ENCODE measurements at places on chromosomes 4 and X. TPM values are rescaled to one million over a fixed set of nuclear protein-coding genes. Genes with fewer than 3 reads are reported as not detected.

The TCP11X2 gene
- total RNA-seq: not detected

The ZDHHC15 gene
- 0.44 TPM for total RNA-seq

The F9 gene
- total RNA-seq: not detected

The FAM47A gene
- total RNA-seq: not detected

The GUCY1B1 gene
- 1.9 TPM for total RNA-seq

The HS6ST2 gene
- total RNA-seq: 0.12 TPM

The RNF150 gene
- total RNA-seq: 0.10 TPM

The PAGE2B gene
- total RNA-seq: 1.1 TPM

GRCh38 chr4:36709991-36710390, 428.6 kb downstream of the DTHD1 start:
- H3K27ac ChIP-seq: no peak overlapping the region
- H3K4me3 ChIP-seq: no peak overlapping the region
- no peaks in the 10 kb centered on the region for H3K27me3 ChIP-seq
- no peaks in the 10 kb centered on the region for H3K36me3 ChIP-seq
- no peak for DNase-seq

DNA sequence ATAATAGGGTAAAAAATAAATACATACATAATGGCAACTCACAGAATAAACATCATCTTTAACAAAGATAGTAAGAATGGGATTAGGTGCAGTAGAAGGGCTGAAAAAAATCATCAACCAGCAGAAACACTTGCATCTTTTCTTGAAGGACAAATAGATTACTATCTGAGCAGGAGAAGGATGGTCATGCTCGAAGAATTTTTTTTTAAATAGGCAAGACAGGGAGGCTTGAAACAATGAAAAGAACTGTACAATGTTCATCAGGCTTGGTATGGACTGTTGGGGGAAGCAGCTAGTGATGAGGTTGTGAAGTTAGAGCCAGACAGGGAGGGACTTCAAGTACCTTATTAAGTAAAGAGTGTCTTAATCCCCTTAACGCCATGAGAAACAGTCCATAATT, 167.4 kb upstream of the LDB2 start:
- peaks cover 12% of the 10 kb centered on the region for H3K27me3 ChIP-seq
- no peaks in the 10 kb centered on the region for H3K4me1 ChIP-seq
- no peak for DNase-seq
- H3K27ac ChIP-seq: no peak overlapping the region
- no peaks in the 10 kb centered on the region for H3K36me3 ChIP-seq
- no peak overlapping the region for H3K4me3 ChIP-seq

GRCh38 chr4:33890841-33891240, 2353.5 kb downstream of the ARAP2 start:
- H3K4me3 ChIP-seq: no peak overlapping the region
- DNase-seq: no peak
- no peaks in the 10 kb centered on the region for H3K4me1 ChIP-seq
- H3K27ac ChIP-seq: no peak overlapping the region
- H3K36me3 ChIP-seq: no peaks in the 10 kb centered on the region
- no peaks in the 10 kb centered on the region for H3K27me3 ChIP-seq

DNA sequence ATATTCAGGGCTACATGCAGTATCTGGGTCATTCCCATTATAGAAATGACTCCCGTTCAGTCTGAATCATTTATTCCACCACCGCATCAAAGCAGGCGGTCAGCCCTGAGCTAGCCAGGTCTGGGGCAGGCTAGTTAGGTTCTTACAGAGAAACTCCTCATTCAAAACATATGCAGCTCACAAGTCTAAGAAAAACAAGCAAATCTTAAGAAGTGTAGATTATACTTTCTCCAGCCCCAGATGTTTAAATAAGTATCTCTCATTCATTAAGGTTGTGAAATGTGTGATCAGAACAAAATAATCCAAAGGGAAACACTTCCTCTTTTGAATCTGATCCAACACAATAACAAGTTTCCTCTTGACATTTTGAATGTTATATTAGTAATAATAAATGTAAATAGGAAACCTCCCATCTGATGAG, 441.9 kb downstream of the INPP4B start:
- peak; percentile 79 for DNase-seq
- peaks cover 68% of the 10 kb centered on the region for H3K4me1 ChIP-seq
- no peaks in the 10 kb centered on the region for H3K27me3 ChIP-seq
- H3K4me3 ChIP-seq: peak overlapping the region; percentile 99

- peaks cover 47% of the 10 kb centered on the region for H3K27me3 ChIP-seq
- H3K27ac ChIP-seq: no peak overlapping the region
- DNase-seq: no peak
These were observed 33.6 kb downstream of the CLCN4 start for GRCh38 chrX:10190367-10190766.

DNA sequence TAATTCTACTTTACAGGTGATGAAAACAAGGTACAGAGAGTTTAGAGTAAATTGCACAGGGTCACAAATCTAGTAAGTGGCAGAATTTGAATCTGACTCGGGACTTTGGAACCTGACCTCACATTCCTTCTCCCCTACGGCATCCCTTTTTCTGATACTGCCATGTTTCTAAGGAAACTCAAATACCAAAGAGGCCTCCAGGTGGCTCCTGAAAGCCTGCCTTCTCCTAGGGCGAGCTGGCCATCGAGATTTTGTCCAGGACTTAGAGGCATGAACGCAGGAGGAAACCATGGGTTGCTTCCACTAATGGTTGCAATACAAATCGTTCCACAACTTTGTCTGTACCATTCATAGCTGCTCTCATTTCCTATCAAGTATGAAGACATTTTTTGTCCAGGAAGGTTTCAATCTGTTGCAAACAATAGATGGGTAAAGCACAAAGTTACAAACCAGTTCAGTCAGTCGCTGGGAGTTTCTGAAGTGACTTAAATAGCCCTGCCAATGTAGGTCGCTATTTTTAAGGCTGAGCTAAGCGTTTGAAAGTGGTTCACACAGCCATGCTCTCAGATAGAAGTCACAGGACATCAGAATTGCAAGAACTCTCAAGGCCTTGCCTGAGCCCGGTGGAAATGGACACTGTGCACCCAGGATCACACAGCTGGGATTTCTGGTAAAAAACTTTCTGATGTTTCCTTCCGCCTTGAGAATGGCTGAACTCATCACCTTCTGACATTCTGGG, 296.6 kb upstream of the PRPS2 start:
- DNase-seq: no peak
- H3K27ac ChIP-seq: no peak overlapping the region
- H3K4me1 ChIP-seq: no peaks in the 10 kb centered on the region
- H3K4me3 ChIP-seq: no peak overlapping the region
- no peaks in the 10 kb centered on the region for H3K36me3 ChIP-seq

DNA sequence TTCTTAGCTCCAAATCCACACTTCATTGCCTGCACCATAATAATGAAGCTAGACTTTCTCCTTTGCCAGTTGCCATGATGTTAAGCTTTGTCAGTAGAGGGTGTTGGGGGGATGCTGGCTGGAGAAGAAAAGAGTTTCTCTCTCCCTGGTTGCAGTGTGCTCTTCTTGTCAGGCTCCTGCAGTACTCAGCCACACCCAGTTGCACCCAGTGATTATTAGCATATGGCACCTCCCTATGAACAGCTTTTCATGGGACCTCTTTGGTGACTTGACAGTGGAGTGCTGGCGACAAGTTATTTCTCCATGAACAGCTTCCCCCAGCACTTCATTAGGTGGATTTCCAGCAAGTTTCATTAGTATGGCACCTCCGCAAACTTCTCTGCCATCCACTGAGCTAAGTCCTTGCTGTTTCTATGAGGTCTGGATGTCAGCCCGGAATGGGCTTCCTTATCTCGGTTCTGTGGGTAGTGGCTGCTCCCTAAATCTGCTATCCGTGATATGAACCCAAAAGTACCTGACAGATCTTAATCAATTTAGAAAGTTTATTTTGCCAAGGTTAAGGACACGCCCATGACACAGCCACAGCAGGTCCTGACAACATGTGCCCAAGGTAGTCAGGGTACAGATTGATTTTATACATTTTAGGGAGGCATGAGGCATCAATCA, 18.8 kb upstream of the OTUD4 start:
- peaks cover 2% of the 10 kb centered on the region for H3K27me3 ChIP-seq
- no peaks in the 10 kb centered on the region for H3K36me3 ChIP-seq
- DNase-seq: no peak
- H3K27ac ChIP-seq: no peak overlapping the region
- no peak overlapping the region for H3K4me3 ChIP-seq
- no peaks in the 10 kb centered on the region for H3K4me1 ChIP-seq

DNA sequence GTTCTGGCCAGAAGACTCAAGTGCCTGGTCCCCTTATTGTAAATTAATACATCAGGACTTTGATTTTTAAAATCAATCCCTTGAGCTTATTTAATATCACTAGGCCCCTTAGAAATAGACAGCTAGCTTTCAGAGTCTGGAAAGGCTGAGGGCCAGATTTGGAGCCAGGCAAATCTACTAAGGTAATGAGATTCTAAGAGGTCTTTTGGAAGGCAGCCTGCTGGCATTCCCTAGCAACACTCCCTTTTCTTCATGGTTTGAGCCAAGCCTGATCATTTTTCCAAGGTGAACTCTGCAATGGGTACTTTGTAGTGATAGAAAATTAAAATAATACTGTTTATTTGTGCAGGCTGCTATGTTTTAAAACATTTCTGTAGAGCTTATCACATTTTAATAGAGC, 378.5 kb downstream of the FAT4 start:
- no peaks in the 10 kb centered on the region for H3K27me3 ChIP-seq
- H3K27ac ChIP-seq: no peak overlapping the region
- no peaks in the 10 kb centered on the region for H3K36me3 ChIP-seq
- H3K4me1 ChIP-seq: no peaks in the 10 kb centered on the region

GRCh38 chr4:78764498-78764961, 11.6 kb upstream of the BMP2K start:
- no peaks in the 10 kb centered on the region for H3K27me3 ChIP-seq
- H3K36me3 ChIP-seq: no peaks in the 10 kb centered on the region
- no peak overlapping the region for H3K27ac ChIP-seq
- no peak overlapping the region for H3K4me3 ChIP-seq

- no peak for DNase-seq
- no peaks in the 10 kb centered on the region for H3K36me3 ChIP-seq
- H3K27me3 ChIP-seq: peaks cover 36% of the 10 kb centered on the region
- H3K27ac ChIP-seq: no peak overlapping the region
These were observed 24.5 kb upstream of the TSR2 start for GRCh38 chrX:54415534-54416350.

- H3K4me1 ChIP-seq: no peaks in the 10 kb centered on the region
- H3K4me3 ChIP-seq: no peak overlapping the region
- H3K36me3 ChIP-seq: no peaks in the 10 kb centered on the region
- DNase-seq: no peak
These were observed 525.0 kb upstream of the SPANXN1 start for GRCh38 chrX:144722307-144722706.

- H3K27ac ChIP-seq: no peak overlapping the region
- H3K4me3 ChIP-seq: no peak overlapping the region
These were observed 132.2 kb upstream of the SLC34A2 start for GRCh38 chr4:25523405-25523804.

DNA sequence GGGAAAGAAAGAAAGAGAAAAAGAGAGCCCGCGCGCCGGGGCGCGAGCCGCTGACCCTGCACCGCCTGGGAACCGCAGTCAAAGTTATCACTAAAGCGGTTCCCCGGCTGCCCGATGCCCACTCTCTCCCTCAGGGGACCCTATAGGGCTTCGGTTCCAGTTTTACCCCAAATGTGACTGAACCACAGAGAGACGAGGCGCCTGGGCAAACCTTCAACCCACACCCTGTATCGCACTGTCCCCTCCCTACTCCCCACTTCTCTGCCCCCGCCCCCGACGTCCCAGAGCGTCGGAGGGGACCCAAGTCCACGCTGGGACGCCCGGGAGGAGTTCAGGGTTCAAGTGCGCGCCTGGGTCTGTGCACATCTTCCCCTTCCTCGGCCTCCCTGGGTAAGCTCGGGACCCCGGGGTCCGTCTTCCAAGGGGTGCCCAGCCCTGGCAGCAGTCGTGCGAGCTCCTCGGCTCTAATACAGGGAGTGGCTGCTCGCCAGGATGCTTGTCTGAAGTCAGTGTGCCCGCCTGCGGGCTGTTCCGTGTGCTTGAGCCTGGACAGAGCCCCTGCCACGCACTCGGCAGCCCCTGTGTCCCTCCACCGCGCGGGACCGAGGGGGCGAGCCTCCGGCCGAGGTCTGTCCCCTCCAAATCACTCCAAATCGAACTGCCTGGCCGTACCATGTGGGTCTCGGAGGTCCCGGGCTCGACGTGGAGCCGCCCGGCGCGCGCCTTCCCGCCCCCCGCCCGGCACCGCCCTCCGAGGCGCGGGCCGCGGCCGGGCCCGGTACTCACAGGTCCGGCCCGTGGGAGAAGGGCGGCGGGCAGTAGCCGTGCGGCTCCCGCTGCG, 960 bp downstream of the TRPC3 start:
- H3K27ac ChIP-seq: peak overlapping the region; percentile 24
- H3K36me3 ChIP-seq: no peaks in the 10 kb centered on the region

DNA sequence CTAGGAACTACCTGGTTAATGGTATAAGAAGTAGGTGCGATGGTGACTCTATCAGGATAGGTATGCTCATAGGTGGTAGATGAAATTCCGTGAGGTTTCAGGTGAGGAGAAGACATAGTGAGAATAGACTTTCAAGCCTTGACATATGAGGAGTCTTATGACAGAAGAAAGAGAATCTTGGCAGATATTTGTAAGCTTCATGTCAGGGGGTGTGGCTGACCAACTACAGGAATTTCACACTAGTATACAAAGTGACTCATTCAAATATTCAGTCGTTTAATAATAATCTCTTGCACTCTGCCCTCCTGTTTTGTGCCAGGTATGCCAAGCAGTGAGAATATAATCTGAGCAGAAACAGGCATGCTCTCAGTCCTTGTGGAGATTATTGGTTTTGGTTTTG, 22.8 kb downstream of the PACRGL start:
- no peaks in the 10 kb centered on the region for H3K27me3 ChIP-seq
- H3K4me1 ChIP-seq: no peaks in the 10 kb centered on the region
- no peak for DNase-seq
- peak overlapping the region; percentile 6 for H3K27ac ChIP-seq

- DNase-seq: no peak
- H3K4me3 ChIP-seq: no peak overlapping the region
- H3K27ac ChIP-seq: no peak overlapping the region
- peaks cover 17% of the 10 kb centered on the region for H3K4me1 ChIP-seq
- no peaks in the 10 kb centered on the region for H3K27me3 ChIP-seq
These were observed 114.6 kb downstream of the RBM47 start for GRCh38 chr4:40515037-40515397.

DNA sequence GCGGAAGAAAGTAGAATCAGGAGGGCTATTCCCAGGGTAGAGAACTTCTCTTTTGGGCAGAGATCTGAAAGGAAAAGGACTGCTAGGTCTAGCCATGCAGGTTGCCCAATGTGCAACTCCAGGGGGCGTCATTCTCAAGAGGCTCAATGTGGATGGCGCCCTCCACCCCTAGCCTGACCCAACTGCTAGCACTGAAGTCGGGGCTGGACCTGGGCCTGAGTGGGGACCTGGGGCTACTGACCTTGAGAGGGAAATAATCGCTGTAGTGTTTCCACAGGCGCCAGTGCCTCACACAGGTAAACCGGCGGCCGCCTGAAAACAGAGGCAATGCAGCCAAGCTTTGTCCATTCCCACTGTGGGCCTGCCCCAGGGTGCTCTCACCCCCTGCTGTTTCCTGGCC, 6.1 kb downstream of the AWAT2 start:
- no peaks in the 10 kb centered on the region for H3K36me3 ChIP-seq
- no peak for DNase-seq
- H3K4me1 ChIP-seq: no peaks in the 10 kb centered on the region
- peaks cover 31% of the 10 kb centered on the region for H3K27me3 ChIP-seq

All from activated T-cell treated with anti-CD3 and anti-CD28 coated beads, Interleukin-2, amount 50 U/mL, for 72 hours (primary cell).